Endothelial cell (in vitro differentiated cells): ENCODE measurements at places on chromosomes 16 and 17.
A peak's percentile ranks its signal among the peaks of the same experiment; 100 is the strongest.

DNA sequence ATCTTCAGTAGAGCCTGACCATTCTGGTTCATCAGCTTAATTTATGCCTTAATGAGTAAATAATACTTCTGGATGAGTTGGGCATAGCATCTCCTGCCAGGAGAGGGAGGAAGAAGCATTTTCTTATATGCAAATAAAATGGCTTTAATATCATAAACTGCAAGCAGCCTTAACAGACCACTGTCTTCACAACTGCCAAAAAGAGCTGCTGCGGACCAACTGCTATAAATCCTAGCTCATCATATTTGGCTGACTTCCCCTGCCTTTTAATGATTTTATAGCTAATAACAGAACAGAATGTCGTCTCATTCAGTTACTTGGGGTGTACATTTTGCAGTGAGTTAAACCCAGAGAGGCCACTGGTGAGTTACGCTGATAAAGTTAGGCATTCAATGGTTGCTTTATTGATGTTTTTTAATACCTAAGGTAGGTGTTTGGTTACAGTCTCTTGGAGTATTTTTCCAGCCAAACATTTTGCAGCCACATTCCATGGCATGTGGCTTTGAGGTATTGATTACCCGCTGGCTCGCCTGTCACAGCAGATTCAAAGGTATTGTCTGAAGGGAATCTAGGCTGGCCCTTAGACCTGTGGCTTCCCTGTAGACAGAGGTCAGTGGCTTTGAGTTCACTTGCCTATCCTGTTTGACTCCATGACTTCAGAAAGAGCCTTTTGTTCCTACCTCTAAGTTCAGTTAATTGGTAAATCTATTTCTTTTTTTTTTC lies 16.4 kb downstream of the FAM20A start:
- DNase-seq: no peak

- DNase-seq: no peak
Observed at GRCh38 chr17:29069526-29070041, 26.6 kb downstream of the PIPOX start.

GRCh38 chr16:57527610-57528360 lies 8.6 kb downstream of the CCDC102A start:
- DNase-seq: no peak

- DNase-seq: no peak
Observed at GRCh38 chr16:1211451-1212268, 13.4 kb downstream of the TPSG1 start.

- DNase-seq: no peak
Observed at GRCh38 chr17:42010898-42011516, 6.2 kb downstream of the DNAJC7 start.

GRCh38 chr16:70766658-70767057 lies 34.3 kb downstream of the VAC14 start:
- no peak for DNase-seq

- no peak for DNase-seq
Observed at GRCh38 chr16:2206780-2207433, 1.7 kb downstream of the MLST8 start.

GRCh38 chr16:64975821-64976220 lies 146.0 kb downstream of the CDH11 start:
- DNase-seq: no peak

DNA sequence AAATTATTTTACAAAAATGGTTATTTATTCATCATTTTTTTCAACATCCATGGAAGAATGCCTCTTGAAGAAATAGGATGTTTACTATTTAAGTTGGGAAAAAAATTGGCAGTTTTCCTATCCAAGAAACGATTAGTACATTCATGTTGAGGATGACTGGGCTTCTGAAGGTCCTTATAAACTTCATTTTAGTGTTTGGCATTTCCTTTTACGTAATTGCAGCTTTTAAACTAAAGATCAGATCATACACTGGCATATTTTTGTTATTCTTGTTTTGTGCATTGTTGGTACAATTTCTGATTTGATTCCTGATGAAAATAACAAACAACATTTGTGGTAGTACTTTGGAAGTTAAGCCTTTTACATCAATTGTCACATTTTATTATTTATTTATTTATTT lies 11.5 kb downstream of the KCNJ16 start:
- DNase-seq: no peak

GRCh38 chr17:36066365-36066985 lies 2.4 kb downstream of the CCL18 start:
- no peak for DNase-seq

DNA sequence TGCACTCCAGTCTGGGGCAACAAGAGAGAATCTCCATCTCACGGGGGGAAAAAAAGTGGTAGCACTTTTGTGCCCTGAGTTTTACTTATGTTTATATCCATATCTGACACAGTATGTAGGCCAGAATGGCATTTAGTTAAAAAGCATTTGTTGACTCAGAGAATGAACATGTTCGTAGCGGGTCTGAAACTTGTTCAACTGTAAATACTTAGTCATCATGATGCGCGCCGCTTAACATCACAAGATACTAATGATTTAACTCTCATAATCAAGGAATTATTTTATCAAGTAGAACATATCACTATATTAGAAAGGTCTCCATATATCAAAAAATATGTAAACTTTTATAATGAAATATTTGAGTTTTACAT lies 55.3 kb upstream of the ITGA2B start:
- DNase-seq: no peak

DNA sequence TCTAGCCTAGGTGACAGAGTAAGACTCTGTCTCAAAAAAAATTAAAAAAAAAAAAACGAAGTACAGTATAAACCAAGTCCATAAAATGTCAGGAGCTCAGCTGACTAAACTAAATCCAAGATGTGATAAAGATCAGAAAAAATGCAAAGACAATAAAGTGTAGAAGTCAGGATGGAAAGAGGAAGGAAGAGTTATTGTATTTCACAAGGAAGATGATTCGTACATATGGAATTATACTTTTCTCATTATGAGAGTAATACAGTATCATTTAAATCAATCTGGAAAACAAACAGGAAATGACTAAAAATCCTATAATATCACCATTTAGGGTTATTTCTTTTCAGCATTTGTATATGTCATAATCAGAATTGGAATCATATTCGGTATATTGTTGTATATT lies 11.4 kb upstream of the APOH start:
- no peak for DNase-seq

GRCh38 chr17:39702901-39703893 lies 3.3 kb downstream of the ERBB2 start:
- no peak for DNase-seq

DNA sequence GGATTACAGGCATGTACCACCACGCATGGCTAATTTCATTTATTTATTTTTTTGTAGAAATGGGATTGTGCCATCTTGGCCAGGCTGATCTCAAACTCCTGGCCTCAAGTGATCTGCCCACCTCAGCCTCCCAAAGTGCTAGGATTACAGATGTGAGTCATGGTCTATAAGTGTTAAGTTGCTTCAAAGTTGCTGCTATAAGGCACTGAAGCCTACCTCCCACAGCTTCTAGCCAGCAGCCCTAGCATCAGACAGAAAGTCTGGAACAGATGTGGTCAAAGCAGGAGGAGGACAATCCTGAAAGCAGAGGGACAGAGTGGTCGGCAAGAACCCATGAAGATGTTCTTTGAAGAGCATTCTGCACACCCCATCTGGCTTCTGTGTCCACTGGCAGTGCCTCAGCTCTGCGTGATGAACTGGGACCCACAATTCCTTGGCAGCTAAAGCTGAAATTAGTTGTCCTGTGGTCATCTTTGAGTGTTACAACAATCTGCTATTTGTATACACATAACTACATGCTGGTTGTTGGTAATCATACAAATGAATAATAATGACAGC lies 11.2 kb downstream of the MAP3K14 start:
- DNase-seq: no peak

DNA sequence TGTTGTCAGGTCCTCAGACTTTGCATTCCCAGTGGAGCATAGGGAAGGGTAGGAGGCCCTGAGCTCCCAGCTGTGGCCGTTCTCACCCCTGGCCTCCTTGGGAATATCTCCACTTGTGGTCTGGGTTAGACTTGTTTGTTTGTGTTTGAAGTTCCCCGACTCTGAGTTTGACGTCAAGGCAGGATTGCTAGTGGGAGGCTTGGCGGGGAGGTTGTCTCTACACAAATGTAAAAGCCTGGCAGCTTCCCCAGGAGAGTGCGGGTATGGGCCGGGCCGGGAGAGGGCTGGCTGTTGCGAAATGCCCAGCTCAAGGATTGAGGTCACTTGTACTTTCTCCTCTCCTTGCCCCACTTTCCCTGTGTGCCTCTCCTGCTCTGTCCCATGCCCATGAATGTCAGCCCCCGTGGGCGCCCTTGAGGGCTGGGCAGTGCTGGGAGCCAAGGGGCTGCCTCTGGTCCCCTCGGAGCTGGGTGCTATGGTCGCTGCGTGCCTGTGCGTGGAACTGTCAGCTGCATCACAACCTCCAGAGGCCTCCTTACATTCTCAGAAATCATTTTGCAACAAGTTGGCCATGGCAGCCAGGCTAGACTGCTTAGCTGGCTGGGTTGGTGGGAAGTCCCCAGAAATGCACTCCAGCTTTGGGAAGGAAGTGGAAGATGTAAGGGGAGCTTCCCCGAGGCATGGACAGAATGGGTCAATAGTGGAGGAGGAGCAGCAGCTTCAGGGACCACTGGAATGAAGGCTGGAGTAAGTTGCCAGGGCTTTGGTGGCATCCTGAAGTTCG lies 84.3 kb downstream of the KSR1 start:
- DNase-seq: no peak

DNA sequence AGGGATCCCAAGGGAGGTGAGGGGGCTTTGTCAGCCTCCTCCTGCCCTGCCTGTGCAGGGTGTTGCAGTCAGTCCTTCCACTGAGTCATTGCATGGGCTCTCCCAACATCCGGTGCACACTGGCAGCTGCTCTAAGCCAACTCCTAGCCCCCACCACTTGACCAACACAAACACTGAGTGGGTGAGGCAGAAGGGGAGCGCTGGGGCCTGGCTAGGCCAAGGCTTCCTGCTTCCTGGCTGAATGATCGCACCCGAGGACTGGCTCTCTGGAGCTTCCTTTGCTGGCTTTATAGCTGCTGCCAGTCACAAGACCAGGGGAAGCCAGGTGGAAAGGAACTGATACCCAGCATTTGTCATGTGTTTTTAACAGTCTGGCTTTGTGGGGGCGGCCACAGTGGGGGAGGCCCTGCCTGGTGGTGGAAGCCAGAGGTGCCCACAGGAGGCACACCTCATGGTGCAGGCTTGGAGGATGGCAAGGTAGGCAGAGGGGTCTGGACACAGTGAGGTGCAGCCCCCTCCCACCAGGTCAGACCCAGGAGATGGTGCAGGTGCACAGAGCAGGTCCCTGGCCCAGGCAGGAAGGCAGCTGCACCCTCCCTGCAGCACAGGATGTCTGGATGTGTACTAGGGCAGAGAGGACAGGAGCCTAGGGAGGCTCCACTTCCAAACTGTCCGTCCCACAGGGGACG lies 6.8 kb downstream of the MPG start:
- peak; percentile 39 for DNase-seq

DNA sequence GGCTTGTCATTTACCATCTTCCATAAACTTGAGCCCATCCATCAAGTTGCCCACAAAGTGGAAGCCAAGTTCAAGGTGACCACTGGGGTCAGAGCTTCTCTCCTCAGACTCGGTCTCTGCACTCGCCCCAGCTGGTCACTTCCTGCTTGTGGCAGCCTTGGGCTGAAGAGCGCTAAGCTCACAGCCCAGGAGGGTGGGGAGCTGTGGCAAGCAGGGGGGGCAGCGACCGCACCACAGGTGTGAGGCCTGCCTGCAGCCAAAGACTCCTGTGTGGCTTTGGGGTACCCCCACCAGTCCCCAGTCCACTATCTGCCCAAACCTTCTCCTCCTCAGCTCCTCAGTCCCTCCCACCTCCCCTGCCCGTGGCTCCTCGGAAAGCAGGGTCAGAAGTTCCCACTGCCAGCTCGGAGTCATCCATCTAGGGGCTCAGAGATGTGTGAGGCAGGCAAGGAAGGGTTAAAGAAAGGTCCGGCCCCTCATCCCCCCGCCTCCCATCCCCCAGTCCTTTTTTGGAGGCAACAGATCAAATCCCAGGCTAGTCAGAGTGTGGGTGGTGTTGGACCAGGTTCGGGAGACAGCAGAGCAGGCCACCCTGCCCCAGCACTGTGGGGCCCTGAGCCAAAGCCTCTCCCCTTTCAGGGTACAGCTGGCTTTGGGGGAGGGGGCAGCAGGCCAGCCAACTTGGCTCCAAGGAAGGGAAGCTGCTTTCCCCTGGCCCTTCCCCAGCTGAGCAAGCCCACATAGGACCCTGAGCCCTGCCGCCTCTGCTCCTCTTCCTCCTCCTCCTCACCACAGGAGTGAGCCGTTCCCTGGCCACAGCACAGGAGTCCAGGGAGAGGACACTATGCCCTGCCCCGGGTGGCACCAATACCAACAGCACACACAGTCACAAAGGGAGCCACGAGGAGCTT lies 3.2 kb downstream of the CSF3 start:
- no peak for DNase-seq

DNA sequence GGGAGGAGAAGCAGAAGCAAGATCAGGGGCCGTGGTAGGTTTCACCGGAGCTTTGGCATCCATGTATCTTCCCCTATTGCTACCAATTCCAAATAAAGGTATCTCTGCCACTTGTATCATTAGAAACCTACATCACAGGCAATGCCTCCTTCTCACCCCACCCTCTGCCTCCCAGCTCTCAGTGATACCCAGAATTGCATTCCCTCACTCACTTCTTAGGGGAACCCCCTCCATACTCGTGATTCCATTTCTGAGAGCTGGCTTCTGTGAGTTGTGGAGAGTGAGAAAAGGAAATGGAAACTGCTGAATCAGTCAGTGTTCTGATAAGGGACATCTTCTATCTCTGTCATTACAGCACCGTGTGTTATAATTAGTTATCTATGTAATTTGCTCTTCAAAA lies 2.3 kb upstream of the CCL3 start:
- DNase-seq: no peak

DNA sequence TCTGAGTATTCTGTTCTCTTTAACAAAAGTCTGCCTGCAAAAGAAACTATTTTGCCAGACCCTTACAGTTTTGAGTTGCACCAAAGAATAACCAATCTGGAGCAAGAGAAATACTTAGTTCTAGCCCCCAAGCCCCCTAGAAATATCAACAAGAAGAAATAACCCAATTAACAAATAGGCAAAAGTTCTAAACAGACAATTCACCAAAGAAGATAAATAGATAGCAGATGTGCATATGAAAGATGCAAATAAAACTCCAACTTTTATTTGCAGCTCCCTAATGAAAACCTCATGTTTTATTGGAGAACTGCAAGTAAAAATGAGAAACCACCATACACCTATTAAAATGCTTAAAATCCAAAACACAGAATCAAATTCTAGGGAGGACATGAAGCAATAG lies 1308.0 kb downstream of the CDH11 start:
- DNase-seq: no peak

GRCh38 chr17:36687736-36688135 lies 86.4 kb downstream of the MRM1 start:
- DNase-seq: no peak

- no peak for DNase-seq
Observed at GRCh38 chr16:87757841-87758426, 7.9 kb downstream of the KLHDC4 start.
